ENCODE measurements at places on chromosomes 3 and 15.

GRCh38 chr3:84987706-84988504, 29.1 kb downstream of the CADM2 start:
- no peak for DNase-seq

GRCh38 chr3:38108649-38109579, 28.0 kb downstream of the ACAA1 start:
- no peak for DNase-seq

GRCh38 chr3:65877160-65877559, 161.6 kb downstream of the MAGI1 start:
- no peak for DNase-seq

DNA sequence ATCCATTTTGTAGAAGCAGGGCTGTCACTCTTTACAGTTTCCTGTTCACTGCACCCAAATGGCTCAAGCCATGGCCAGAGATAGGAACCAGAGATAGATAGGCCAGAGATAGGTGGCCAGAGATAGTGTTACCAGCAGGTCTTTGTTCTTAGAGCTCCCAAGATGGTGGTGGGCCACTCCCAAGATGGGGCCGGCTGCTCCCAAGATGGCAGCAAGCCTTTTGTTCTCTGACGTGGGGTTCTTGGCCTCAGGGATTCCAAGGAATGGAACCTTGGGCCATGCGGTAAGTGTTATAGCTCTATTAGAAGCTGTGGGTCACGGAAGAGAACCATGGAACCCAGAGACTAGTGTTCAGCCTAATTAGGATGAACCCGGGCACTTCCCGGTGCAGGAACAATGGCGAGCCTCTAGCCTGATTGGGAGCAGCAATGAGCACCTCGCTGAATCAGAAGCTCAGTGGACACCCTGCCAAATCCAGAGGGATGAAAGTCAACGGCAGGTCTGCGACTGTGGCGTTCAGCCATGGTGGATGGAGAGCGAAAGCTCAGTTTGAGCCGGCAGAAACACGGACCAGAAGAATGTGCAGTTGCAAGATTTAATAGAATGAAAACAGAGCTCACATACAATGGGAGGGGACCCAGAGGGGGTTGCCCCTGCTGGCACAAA, 45.0 kb upstream of the CD96 start:
- DNase-seq: no peak

DNA sequence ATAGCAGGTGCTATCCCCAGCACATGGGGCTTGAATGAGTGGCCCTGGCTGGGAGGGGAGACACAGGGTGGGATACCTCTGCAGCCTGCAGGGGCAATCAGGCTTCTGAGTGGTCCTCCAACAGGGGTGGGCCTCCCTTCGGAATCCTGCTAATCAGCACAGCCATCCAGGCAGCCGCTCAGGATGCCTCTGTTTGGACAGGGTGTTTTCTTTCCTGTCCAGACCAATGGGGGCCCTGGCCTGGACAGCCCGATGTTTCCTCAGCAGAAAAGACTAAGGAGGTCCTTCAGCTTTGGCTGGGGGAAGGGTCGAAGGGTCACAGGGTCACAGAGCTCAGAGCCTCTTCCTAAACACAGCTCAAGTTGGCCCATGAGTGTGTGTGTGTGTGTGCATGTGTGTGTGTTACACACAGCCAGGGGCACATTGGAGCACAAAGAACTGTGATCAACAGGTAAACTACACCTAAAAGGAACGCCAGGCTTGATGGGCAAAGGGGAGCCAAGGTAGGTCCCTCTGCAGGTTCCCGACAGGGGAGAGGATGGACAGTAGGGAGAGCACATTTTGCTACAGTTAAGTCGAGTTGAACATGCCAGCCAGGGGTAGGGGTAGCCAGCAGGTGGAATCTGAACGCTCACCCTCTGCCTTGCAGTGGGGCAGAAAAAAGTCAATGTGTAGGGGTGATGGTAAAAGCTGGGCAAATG, 1.1 kb upstream of the HAPLN3 start:
- DNase-seq: no peak

- DNase-seq: no peak
Observed at GRCh38 chr3:47496892-47497291, 16.6 kb downstream of the ELP6 start.

DNA sequence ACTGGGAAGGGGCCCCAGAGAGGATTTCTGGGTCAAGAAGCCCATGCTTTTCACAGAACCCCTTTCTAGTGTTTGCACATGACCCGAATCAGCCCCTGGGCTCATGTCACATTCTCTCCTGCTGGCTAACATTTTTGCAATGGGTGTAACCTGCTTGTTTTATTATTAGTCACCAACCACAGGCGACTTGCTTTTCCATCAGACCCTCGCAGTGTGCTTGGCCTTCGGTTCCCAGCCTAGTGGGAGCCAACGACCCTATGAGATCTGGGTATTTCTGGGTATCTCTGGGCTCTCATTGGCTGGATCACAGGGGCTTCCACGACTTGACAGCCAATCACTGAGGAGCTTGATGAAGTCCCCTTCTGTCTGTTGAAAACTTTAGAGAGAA, 11.0 kb upstream of the FBLN2 start:
- DNase-seq: peak; percentile 83

GRCh38 chr3:49217688-49218470, 46.5 kb downstream of the KLHDC8B start:
- DNase-seq: peak; percentile 77

GRCh38 chr3:50323614-50324199, 1.2 kb upstream of the HYAL2 start:
- no peak for DNase-seq

GRCh38 chr15:98035134-98035533, 74.6 kb downstream of the ARRDC4 start:
- DNase-seq: no peak

- no peak for DNase-seq
Observed at GRCh38 chr3:44870375-44871061, 3.9 kb upstream of the TGM4 start.

DNA sequence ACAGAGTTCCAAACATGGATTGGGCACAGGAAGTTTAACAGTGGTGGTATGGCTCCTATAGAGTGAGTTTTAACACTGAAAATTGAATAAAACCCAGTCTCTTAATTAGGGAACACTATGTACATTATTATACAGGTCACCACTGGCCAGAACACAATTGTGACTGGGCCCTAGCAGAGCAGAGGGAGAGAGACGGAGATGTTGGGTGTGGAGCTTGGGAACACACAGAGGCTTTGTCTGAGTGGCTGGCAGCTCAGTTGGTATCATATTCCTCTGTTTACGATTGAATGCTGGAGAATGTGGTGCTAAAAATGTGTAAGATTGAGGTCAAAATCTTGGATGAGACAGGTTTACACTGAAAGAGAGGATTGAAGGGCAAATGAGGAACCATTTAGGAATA, 6.8 kb upstream of the MOBP start:
- no peak for DNase-seq

DNA sequence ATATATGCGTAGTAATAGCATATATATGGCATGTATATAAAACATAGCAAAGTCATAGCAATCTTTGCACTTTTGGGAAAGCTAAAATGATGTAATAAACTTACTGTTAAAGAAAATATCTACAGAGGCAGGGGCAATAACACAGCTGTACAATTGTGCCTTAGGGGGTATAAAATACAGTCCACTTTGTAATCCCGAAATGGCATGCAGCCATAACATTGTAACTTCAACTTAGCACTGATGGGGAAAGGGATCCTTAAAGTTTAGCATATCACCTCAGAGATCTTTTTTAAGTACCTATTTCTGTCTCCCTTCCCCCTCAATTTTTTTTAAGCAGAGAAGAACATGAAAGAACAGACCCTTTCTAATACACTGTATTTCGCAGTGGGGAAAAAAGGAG, 40.8 kb downstream of the PLD1 start:
- DNase-seq: no peak

- DNase-seq: peak; percentile 83
Observed at GRCh38 chr3:25455441-25456132, 27.5 kb downstream of the RARB start.

DNA sequence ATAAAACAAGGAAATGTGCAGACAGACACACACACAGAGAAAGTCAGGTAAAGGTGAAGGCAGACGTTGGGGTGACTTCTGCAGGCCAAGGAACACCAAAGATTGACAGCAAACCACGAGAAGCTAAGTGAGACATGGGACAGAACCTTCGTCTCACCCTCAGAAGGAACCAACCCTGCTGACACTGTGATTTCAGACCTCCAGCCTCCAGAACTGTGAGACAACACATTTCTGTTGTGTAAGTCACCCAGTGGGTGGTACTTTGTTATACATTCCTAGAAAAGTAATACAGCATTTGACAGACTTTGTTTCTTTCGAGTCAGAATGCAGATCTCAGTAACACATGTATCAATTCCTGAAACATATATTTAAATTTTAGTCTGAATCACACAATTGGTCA, 7.1 kb downstream of the WDR72 start:
- DNase-seq: no peak

DNA sequence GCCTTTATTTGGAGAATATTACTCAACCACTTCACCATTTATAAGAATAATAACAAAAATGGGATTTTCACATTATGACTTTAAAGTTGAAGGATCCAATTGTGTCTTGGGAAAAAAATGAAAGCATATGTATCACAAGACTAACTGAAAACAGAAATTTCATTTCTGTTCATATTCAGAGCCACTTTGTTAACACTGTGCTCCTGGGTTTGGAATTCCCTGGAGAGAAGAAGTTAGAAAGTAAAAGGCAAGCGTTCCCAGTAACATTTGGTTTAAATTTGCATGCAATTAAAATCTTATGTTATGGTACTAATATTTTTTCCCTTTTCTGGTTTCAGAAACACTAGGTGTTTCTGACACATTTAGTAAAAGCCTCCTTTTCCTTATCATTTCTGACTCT, 230.8 kb downstream of the RBMS3 start:
- no peak for DNase-seq

DNA sequence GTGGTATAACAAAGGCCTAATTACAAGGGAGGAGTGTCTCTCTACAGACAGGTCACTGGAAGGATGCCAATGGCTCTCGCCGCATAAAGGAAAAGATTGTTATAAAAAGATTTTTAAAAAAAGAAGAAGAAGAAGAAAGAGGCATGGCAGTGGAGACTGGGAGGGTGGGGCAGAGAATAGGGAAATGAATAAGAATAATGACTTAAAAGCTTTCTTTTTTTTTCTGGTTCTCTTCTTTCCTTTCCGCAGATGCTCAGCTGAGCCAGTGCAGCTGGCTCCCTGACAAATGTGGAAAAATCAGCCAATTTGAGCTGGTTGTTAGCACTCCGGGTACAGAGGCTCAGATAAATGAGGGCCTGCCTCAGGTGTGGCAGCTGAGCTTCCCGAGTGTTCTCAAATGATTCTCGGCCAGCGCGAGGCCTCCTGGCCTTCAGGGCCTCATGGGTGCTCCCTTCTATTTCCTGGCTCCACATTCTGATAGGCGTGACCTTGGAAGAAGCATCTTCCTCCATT, 234.1 kb downstream of the RORA start:
- peak; percentile 77 for DNase-seq

DNA sequence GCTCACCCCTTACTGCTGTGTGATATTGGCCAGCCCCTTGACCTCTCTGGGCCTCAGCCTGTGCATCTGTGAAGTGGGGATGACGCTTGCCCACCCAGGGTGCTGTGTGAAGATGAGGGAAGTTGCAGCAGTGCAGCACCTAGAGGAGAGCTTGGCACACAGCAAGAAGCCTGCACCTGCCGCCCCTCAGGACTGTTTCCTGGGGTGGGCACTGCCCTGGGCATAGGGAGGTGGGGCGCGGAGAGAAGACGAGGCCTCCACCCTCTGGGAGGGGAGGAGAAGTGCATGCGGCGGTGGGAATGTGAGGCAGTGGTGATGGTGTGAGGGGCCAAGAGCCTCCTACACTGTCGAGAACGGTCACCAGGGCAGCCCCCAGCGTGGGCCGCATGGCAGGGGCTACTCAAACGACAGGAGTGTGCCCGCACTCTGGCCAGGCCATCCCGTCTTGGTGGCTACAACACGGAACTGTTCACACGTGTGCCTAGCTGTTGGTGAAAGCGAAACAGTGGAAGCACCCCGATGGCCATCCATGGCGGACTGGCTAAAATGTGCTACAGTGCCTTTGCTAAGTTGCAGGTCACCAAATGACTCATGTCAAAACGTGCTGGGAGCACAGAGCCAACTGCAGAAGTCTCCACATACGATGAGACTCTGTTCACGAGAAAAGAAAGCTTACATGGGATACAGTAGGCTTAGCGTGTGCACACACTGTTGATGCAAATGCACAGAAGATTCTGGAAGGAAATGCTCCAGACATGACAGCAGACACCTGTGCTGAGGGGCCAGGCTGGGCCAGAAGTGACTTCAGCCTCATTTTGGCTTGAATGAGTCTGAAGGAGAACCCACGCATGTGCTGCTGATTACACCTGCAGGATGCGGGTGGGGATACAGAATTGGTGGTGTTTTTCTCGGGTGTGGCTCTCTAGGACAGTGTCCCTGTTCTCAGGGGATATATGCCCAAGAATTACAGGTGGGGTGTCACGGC, 40.4 kb upstream of the IQSEC1 start:
- no peak for DNase-seq

DNA sequence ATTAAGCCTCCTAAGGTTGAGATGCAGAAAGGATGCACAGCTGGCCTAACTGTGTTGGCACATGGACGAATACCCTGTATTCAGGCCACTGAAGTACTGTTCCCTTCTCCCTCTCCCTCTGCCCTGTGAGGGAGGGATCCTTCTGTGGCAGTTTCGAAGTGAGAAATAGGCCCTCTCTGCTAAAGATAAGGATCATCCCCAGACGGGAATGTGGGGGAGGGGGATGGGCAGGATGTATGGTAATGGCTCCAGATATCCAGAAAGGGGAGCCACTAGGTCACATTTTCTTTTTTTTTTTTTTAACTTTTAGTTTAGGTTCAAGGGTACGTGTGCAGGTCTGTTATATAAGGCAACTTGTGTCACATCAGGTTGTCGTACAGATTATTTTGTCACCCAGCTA, 463.1 kb downstream of the TBL1XR1 start:
- DNase-seq: no peak

GRCh38 chr3:100634493-100635272, 25.3 kb downstream of the ADGRG7 start:
- DNase-seq: peak; percentile 2

- DNase-seq: no peak
Observed at GRCh38 chr3:133153382-133153781, 115.2 kb downstream of the TMEM108 start.

GRCh38 chr15:97991972-97992541, 31.6 kb downstream of the ARRDC4 start:
- DNase-seq: no peak

DNA sequence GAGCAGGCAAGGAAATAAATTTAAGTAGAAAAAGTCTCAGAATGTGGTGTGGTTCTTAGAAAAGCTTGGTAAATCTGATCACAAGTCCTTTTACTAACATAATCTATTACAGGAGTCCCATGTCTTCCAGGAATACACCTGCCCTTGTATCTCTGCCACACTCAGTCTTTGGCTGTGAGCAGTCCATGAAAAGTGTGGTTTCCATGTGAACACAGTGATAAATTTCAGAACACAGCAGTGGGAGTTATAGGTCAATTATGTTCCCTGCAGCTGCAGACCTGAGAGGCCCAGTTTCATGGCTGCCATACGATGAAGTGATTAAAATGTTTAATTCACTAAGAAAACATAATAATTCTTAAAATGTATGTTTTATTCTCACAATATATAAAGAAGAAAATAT, 366.9 kb upstream of the STAC start:
- DNase-seq: no peak
